Activated B cell treated with CpG ODN at 0.5 μM for 24 hours (primary cell): ENCODE measurements at places on chromosomes 4 and X. TPM values are rescaled to one million over a fixed set of nuclear protein-coding genes. Genes with fewer than 3 reads are reported as not detected.

GRCh38 chrX:31658360-31658759 lies 586.5 kb upstream of the FTHL17 start:
- no peak overlapping the region for H3K4me3 ChIP-seq
- no peak overlapping the region for H3K27ac ChIP-seq
- no peaks in the 10 kb centered on the region for H3K27me3 ChIP-seq
- no peaks in the 10 kb centered on the region for H3K36me3 ChIP-seq
- H3K4me1 ChIP-seq: no peaks in the 10 kb centered on the region

DDX53 gene
- total RNA-seq: not detected in 2 replicates

POU4F2 gene
- total RNA-seq: not detected in 2 replicates

UCP1 gene
- not detected in 2 replicates for total RNA-seq

NEIL3 gene
- 0.15 and 0.35 TPM in 2 replicates for total RNA-seq

GRCh38 chrX:2967998-2968909 lies 38.1 kb upstream of the ARSH start:
- no peak overlapping the region for H3K4me3 ChIP-seq
- H3K4me1 ChIP-seq: no peaks in the 10 kb centered on the region
- H3K27me3 ChIP-seq: peaks cover 3% of the 10 kb centered on the region
- H3K36me3 ChIP-seq: no peaks in the 10 kb centered on the region
- DNase-seq: no peak

- H3K36me3 ChIP-seq: peaks cover 31% of the 10 kb centered on the region
- H3K27me3 ChIP-seq: no peaks in the 10 kb centered on the region
- no peaks in the 10 kb centered on the region for H3K4me1 ChIP-seq
- H3K27ac ChIP-seq: no peak overlapping the region
Observed at GRCh38 chrX:54089191-54089590, 44.9 kb upstream of the PHF8 start.

- no peak for DNase-seq
- H3K27me3 ChIP-seq: no peaks in the 10 kb centered on the region
- no peak overlapping the region for H3K27ac ChIP-seq
- no peaks in the 10 kb centered on the region for H3K36me3 ChIP-seq
- no peak overlapping the region for H3K4me3 ChIP-seq
Observed at GRCh38 chr4:116358633-116359222, 726.6 kb downstream of the TRAM1L1 start.

- H3K36me3 ChIP-seq: no peaks in the 10 kb centered on the region
- H3K4me1 ChIP-seq: no peaks in the 10 kb centered on the region
- H3K27ac ChIP-seq: no peak overlapping the region
- DNase-seq: no peak
- H3K27me3 ChIP-seq: no peaks in the 10 kb centered on the region
Observed at GRCh38 chr4:166422475-166422874, 549.4 kb downstream of the TLL1 start.

- no peak overlapping the region for H3K27ac ChIP-seq
- H3K27me3 ChIP-seq: no peaks in the 10 kb centered on the region
- H3K4me1 ChIP-seq: peaks cover under 1% of the 10 kb centered on the region
- no peaks in the 10 kb centered on the region for H3K36me3 ChIP-seq
- DNase-seq: no peak
Observed at GRCh38 chr4:54737421-54737820, 79.7 kb downstream of the KIT start.

GRCh38 chr4:134727696-134728095 lies 526.1 kb upstream of the PABPC4L start:
- H3K27me3 ChIP-seq: no peaks in the 10 kb centered on the region
- H3K27ac ChIP-seq: no peak overlapping the region
- DNase-seq: no peak
- H3K4me3 ChIP-seq: no peak overlapping the region

SPIN2A gene
- 1.2 and 1.6 TPM in 2 replicates for total RNA-seq

DNA sequence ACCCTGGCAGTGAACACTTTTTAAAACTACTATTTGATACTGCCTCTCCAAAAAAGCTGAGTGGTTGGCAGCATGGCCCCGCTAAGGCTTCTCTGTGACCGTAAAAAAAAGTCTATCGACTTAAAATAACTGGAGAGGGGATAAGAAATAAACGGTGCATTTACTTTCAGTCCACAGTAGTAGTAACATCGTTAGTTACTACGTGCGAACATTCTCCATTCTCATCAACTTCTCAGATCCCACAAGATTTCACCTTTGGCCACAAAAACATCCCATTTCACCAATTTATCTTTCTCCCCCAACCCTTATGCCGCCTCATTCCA lies 524 bp upstream of the EXOSC9 start:
- no peaks in the 10 kb centered on the region for H3K27me3 ChIP-seq
- H3K27ac ChIP-seq: peak overlapping the region; percentile 100
- H3K36me3 ChIP-seq: peaks cover 33% of the 10 kb centered on the region
- H3K4me3 ChIP-seq: peak overlapping the region; percentile 96
- no peak for DNase-seq

SPATA18 gene
- total RNA-seq: 1.9 and 2.8 TPM in 2 replicates

P2RY8 gene
- 315 and 332 TPM in 2 replicates for total RNA-seq

VCX3B gene
- total RNA-seq: not detected in 2 replicates

CXCL1 gene
- total RNA-seq: not detected in 2 replicates

DNA sequence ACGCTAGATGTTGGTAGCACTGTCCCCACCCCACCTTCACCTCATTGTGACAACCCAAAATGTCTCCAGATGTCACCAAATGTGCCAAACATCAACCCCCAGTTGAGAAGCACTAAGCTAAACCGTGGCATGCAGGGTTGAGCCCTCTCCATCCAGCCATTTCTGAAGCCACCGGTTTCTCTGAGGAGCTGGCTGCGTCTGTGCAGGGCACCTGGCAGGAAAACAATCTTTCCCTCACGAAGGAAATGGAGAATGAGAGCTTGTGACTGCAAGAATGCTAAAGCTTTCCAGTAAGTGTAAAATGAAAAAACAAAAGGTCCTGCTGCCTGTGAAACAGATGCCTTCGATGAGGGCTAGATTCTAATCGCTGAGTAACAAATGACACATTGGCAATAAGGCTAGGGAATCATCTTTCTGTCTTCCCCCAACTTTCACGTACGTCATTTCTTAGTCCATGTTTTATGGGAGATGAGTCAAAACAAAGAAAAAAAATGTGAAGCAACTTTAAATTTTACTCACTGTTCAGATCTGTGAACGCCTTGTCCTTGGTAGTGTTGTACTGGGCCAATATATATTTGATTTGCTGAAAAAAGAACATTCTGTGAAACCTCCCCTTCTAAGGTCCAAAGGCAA lies 59.9 kb downstream of the PROM1 start:
- no peaks in the 10 kb centered on the region for H3K36me3 ChIP-seq
- no peaks in the 10 kb centered on the region for H3K4me1 ChIP-seq
- DNase-seq: no peak
- H3K27ac ChIP-seq: no peak overlapping the region
- H3K27me3 ChIP-seq: peaks cover 6% of the 10 kb centered on the region

NHS gene
- total RNA-seq: not detected in 2 replicates

DNA sequence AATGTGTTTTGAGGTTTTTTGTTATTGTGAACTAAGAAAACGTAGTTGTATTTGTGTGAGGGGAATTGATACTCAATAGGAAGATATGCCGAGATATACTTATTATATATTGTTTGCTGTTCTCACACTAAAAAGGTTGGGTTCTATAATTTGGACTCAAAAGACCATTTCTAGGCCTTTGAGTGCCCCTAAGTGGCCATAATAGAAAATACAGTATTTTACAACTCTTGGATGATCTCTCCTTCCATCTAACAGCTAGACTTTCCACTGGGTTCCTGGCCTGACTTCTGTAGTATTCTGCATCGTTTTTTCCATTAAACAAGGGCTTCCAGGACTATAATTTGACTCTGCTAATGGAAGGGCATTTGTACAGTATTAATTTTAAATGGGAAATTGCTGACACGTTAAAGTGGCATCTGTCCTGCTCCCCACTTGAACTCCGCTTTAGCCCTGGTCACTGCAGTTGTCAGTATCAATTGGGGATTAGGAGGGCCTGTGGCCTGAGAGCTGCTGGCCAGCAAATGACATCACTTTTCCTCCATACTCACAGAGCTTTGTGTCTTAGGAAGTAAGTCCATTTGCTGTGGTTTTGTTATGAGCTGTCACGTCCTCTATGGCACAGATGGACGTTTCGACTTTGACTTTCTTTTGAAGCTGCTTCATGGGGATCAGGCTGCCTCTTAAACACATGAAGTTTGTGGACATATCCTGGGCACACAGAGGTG lies 176.9 kb downstream of the SLIT2 start:
- no peak for DNase-seq
- no peak overlapping the region for H3K4me3 ChIP-seq
- H3K27me3 ChIP-seq: no peaks in the 10 kb centered on the region
- H3K27ac ChIP-seq: no peak overlapping the region
- H3K4me1 ChIP-seq: no peaks in the 10 kb centered on the region
- H3K36me3 ChIP-seq: no peaks in the 10 kb centered on the region

GRCh38 chrX:52262195-52262546 lies 77.5 kb downstream of the MAGED4 start:
- H3K4me3 ChIP-seq: peak overlapping the region; percentile 92
- peak overlapping the region; percentile 96 for H3K27ac ChIP-seq
- H3K27me3 ChIP-seq: no peaks in the 10 kb centered on the region
- no peak for DNase-seq
- no peaks in the 10 kb centered on the region for H3K36me3 ChIP-seq
- peaks cover 11% of the 10 kb centered on the region for H3K4me1 ChIP-seq

DNA sequence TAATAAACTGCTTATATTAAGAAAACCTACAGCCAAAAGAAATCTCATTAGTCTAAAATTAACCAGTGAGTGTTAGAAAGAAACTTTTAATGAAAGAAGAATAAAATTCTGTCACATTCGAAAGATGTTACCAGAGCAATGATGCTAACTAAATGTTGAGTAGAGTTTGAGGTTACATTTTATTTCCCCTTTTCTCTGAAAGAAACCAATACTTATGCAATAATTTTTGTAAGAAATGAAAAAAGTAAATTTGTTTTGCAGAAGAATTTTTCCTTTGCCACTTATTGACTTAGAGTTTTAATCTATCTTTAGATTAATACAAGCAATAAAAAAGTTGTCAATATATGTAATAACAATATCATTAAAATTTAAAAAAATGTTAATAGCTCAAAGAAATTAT lies 574.0 kb upstream of the GALNTL6 start:
- no peak overlapping the region for H3K27ac ChIP-seq
- no peaks in the 10 kb centered on the region for H3K36me3 ChIP-seq
- H3K27me3 ChIP-seq: no peaks in the 10 kb centered on the region
- H3K4me1 ChIP-seq: no peaks in the 10 kb centered on the region
- no peak overlapping the region for H3K4me3 ChIP-seq
- no peak for DNase-seq

GRCh38 chr4:3085948-3086670 lies 11.6 kb downstream of the HTT start:
- no peaks in the 10 kb centered on the region for H3K27me3 ChIP-seq
- no peak overlapping the region for H3K4me3 ChIP-seq
- peaks cover 44% of the 10 kb centered on the region for H3K4me1 ChIP-seq
- H3K36me3 ChIP-seq: peaks cover 41% of the 10 kb centered on the region

- no peaks in the 10 kb centered on the region for H3K27me3 ChIP-seq
- peak overlapping the region; percentile 50 for H3K27ac ChIP-seq
- no peak for DNase-seq
- H3K4me3 ChIP-seq: peak overlapping the region; percentile 81
- H3K36me3 ChIP-seq: peaks cover 3% of the 10 kb centered on the region
Observed at GRCh38 chr4:78939667-78940008, 400 bp upstream of the PAQR3 start.

GRCh38 chrX:105483011-105483410 lies 262.5 kb upstream of the TEX13A start:
- no peak overlapping the region for H3K4me3 ChIP-seq
- H3K27me3 ChIP-seq: no peaks in the 10 kb centered on the region

CENPU gene
- 7.0 and 7.1 TPM in 2 replicates for total RNA-seq

S100G gene
- total RNA-seq: not detected in 2 replicates

GRCh38 chr4:140884431-140885058 lies 128.4 kb upstream of the TBC1D9 start:
- H3K36me3 ChIP-seq: peaks cover 2% of the 10 kb centered on the region
- H3K4me3 ChIP-seq: no peak overlapping the region
- DNase-seq: no peak

- no peaks in the 10 kb centered on the region for H3K36me3 ChIP-seq
- no peaks in the 10 kb centered on the region for H3K4me1 ChIP-seq
- H3K27ac ChIP-seq: no peak overlapping the region
- no peak overlapping the region for H3K4me3 ChIP-seq
- no peak for DNase-seq
Observed at GRCh38 chr4:103012551-103012950, 7.0 kb downstream of the SLC9B1 start.

DNA sequence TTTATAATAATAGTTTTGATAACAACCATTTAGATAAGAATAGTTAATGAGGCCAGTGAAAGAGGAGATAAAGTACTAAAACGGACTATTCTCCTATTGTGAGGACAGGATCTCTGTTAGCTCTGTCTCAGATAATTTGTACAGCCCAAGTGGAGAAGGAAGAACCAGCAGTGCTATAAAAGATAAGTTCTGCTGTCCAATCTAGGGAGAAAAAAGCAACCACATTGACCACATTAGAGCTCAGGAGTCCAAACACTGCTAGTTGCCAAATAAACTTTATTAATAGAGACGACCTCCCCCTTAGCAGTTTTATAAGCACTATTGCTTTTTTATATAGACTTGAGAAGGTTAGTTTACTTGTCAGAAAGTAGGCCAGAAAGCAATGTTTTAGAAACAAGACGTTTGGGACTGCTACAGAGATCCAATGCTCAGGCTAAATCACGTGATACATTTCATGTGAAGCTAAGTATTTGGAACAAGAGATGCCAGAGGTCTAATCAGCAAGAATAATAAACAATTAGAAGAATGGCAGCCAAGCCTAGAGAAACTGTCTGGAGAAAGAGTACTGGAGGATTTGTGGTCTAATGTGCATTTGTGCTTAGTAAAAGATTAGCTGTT lies 15.9 kb downstream of the IL15 start:
- H3K4me3 ChIP-seq: no peak overlapping the region
- H3K27me3 ChIP-seq: no peaks in the 10 kb centered on the region
- no peak for DNase-seq
- no peaks in the 10 kb centered on the region for H3K36me3 ChIP-seq
- H3K27ac ChIP-seq: no peak overlapping the region

ZAR1 gene
- not detected in 2 replicates for total RNA-seq

- no peak overlapping the region for H3K4me3 ChIP-seq
- H3K27me3 ChIP-seq: no peaks in the 10 kb centered on the region
- no peaks in the 10 kb centered on the region for H3K36me3 ChIP-seq
- H3K4me1 ChIP-seq: no peaks in the 10 kb centered on the region
- H3K27ac ChIP-seq: no peak overlapping the region
Observed at GRCh38 chrX:17417372-17417771, 42.4 kb downstream of the NHS start.

- H3K36me3 ChIP-seq: no peaks in the 10 kb centered on the region
- H3K27me3 ChIP-seq: no peaks in the 10 kb centered on the region
- no peak overlapping the region for H3K4me3 ChIP-seq
- no peak overlapping the region for H3K27ac ChIP-seq
Observed at GRCh38 chrX:107773206-107773605, 2.4 kb downstream of the TSC22D3 start.
